Right lung (tissue), 10 donors: ENCODE measurements at places on chromosomes 11 and 22.

GRCh38 chr11:47916361-47916841, 64.0 kb upstream of the PTPRJ start:
- peak; percentile 66 for DNase-seq

DNA sequence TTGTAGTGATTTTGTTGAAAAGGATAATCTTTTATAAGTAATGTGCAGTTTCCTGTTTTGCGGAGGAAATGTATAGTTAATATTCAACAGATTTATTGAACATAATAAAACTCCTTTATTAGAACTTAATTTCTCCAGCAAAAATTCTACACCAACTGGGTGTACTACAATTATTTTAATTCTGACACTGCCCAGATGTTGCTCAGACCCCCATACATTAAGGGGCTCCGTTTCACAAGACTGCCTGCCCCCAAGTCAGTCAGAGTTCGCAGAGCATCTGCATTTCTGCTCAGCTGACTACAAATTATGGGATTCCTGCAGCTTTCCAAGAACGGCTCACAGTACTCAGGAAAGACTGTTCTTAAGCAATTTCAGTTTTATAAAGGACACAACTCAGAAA, 6.2 kb downstream of the CEP57 start:
- no peak for DNase-seq

- no peak for DNase-seq
Measured at GRCh38 chr11:11125618-11126017, 227.4 kb downstream of the CSNK2A3 start.

GRCh38 chr11:62115085-62115694, 8.6 kb upstream of the INCENP start:
- no peak for DNase-seq

GRCh38 chr11:59204746-59205145, 8.0 kb downstream of the MPEG1 start:
- no peak for DNase-seq

- DNase-seq: no peak
Measured at GRCh38 chr22:23181721-23182308, 1.5 kb downstream of the BCR start.

GRCh38 chr22:29313576-29314466, 1.7 kb downstream of the RASL10A start:
- no peak for DNase-seq

GRCh38 chr11:115941481-115941993, 437.3 kb upstream of the CADM1 start:
- DNase-seq: no peak

- no peak for DNase-seq
Measured at GRCh38 chr11:97717922-97718321, 1302.8 kb upstream of the CNTN5 start.

GRCh38 chr22:25186140-25186539, 13.5 kb upstream of the CRYBB3 start:
- DNase-seq: no peak

GRCh38 chr11:66694732-66695207, 17.1 kb upstream of the RBM4B start:
- DNase-seq: peak; percentile 75
